ENCODE measurements at places on chromosomes 3 and 15.

DNA sequence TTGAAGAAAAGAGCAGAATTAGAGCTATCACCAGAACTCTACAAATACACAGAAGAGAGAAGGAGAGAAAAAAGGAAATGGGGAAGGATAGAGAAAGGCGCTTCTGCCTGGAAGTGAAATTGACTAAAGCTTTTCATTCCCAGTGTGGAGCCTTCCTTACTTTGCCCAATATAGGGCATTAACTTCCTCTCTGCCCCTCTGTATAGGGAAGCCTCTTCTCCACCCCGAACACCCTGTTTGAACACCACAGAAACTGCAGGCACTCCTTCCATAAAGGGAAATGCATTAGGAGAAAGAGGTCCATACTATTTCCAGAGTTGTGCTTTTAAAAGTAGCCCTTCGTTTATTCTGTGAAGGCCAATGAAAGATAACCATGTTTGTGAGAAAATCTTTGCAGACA, 248.5 kb downstream of the RAP2B start:
- no peak for DNase-seq

GRCh38 chr3:32592696-32593353, 22.2 kb upstream of the DYNC1LI1 start:
- no peak for DNase-seq

- DNase-seq = no peak
Measured at GRCh38 chr15:77029166-77030047, 34.5 kb downstream of the PSTPIP1 start.

- DNase-seq = no peak
Measured at GRCh38 chr15:47412136-47412535, 305.2 kb upstream of the SEMA6D start.

DNA sequence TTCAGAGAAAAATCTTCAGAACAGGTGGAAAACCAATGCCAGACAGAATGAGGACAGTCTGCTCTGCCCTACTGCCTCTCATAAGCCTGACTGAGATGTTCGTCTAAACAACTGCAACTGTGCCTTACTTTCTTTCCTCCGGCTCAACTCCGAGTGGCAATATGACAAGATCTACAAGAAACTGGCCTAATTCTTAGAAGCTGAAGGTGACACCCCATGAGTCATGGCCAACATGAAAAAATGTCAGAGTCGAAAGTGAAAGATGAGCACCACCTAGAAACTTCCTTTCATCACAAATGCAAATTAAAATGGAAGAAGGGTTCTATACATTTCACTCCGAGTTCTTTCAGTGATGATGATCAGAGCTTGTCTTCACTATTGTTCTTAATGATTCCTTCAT, 12.9 kb downstream of the PCYT1A start:
- no peak for DNase-seq

DNA sequence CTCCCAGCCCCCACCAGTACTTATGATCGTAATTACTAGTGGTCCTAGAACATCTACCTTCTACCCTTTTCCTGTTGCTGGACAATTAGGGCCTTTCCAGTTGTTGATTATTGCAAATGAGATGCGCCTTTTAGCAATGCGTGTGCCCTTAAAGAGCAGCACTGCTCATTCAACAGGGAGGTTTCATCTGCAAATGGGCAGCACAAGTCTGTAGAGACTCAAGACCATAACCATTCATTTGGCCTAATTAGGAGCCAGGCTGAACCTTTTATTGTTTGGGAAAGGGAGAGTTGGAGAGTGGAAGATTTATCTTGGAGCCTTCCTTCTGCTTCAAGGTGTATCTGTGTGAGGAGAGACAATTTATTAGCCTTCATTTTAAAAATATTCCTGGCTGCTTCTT, 42.3 kb downstream of the BOC start:
- DNase-seq = no peak

DNA sequence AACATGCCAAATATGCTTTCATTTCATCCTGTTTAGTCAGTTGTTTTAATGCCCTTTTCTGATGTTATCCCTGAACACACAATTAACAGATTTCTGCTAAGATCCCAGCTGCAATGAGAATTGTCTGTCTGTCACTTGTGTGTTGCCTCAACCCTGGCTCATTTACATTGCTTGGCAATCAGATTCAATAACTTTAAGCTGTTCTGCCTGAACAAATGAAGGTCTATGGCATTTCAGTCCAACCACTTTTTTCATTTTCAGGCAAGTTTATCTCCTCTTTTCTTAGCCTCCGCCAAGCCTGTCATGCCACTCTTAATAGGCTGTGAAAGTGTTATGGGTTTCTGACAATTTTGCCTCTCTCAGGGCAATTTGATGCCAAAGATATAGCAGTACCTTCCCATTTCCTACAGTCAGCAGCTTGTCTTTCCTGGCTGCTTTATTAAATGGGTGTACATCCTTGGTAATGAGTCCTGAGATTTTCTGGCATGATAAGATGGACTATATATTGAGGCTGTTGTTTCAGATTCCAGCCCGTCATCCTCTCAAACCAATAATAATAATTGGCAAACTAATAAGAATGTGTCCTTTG, 68.7 kb upstream of the ADAMTS9 start:
- no peak for DNase-seq
